ENCODE measurements at places on chromosomes 11 and 22.

- no peak for DNase-seq
Measured at GRCh38 chr22:48431014-48431413, 1396.7 kb downstream of the BRD1 start.

DNA sequence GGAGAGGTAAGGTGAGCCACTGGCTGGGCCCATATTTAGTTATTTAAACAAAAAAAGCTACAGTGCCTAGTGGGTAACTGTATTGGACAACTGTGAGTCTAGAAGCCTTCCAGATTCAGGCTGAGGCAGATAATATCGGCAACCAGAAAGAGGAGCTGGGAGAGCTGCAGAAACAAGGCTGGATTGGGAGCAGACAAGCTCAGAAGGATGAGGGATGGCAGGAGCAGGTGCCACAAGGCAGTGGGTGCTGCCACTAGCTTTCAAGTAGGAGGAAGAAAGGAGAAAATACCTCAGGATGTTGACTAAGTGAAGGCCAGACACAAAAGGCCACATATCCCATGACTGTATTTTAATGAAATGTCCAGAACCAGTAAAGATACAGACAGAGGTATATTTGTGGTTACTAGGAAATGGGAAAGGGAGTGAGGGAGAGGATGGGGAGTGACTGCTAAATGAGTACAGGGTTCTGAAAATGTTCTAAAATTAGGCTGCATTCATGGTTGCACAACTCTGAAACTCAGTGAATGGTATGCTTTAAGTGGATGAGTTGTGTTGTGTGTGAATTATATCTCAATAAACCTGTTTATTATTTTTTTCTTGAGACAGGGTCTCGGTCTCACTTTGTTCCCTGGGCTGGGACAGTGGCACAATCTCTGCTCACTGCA lies 11.8 kb upstream of the RAPSN start:
- no peak for DNase-seq

DNA sequence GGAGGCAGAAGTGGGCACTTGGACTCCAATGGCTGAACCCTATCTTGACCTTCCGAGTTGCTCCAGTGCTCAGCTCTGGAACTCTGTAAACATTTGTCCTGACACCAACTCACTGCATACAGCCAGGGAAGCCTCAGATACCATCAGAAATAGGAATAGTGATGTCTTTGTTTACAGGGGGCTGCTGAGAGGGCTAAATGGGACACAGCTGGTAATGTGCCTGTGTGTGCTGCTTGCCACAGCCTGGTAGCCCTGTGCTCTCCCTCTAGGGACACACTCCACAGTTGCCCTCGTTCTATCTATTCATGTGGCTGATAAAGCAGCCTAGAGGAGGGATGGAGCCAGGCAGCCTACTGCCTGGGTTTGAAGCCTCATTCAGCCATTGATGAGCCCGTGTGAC lies 559.8 kb downstream of the MIAT start:
- no peak for DNase-seq

DNA sequence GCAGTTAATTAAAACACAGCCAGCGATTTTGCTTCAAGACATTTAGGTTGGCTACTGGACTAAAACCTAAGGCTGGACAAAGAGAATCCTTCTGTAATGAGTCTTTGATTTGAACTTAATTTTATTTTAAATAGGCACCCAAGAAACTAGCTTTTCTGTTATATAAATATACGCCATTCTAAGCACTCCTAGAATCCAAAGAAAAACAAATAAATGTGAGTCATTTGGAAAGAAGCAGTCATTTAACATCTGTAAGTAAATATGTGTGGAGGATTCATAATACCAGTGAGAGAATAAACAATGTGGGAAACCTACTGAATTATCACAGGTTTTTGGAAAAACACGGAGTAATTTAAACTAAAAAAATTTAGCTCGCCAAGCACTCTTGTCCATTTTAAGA lies 1.2 kb upstream of the TECTA start:
- no peak for DNase-seq

DNA sequence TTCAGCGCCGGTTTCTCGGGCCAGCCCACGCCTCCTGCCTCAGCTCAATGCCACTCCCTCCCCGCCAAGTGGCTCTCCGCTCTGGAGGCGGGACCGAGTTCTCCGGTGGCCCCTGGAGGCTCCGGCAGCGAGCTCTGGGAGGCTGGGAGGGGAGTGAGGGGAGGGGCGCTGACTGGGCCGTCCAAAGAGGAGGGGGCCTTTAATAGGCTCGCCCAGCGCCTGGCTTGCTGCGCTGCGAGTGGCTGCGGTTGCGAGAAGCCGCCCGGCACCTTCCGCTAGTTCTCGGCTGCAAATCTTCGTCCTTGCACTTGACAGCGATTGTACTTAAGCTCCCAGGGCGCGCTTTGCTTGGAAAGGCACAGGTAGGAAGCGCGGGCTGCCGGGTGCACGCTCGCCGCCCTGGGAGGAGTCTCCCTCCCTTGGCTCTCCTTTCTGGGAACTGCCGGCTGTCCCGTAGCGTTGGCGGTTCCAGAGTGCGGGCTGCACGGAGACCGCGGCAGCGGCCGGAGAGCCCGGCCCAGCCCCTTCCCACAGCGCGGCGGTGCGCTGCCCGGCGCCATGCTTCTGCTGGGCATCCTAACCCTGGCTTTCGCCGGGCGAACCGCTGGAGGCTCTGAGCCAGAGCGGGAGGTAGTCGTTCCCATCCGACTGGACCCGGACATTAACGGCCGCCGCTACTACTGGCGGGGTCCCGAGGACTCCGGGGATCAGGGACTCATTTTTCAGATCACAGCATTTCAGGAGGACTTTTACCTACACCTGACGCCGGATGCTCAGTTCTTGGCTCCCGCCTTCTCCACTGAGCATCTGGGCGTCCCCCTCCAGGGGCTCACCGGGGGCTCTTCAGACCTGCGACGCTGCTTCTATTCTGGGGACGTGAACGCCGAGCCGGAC lies at the start of gene ADAMTS15:
Gene ADAMTS15 (plus strand): TSS at position 230 of the 894 bp plus-strand sequence. CDS start 329 bp downstream, at position 559.
- peak; percentile 56 for DNase-seq

DNA sequence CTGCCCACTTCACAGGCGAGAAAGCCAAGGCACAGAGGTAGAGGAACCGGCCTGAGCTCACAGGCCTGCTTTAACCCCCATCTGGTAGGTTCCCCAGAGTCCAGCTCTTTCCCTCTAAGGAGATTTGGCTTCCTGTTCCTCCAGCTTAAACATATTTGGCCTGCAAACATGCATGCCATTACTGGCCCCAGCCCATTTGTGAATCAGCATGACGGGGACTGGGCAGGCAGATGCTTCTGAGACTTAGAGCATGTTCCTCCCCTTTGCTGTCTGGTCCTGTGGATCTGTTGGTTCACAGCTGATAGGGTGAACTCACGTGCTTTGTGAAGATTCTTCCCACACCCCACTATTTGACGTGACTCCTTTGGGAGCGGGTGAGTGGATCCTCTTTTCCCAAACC lies 12.6 kb downstream of the CHST1 start:
- no peak for DNase-seq

DNA sequence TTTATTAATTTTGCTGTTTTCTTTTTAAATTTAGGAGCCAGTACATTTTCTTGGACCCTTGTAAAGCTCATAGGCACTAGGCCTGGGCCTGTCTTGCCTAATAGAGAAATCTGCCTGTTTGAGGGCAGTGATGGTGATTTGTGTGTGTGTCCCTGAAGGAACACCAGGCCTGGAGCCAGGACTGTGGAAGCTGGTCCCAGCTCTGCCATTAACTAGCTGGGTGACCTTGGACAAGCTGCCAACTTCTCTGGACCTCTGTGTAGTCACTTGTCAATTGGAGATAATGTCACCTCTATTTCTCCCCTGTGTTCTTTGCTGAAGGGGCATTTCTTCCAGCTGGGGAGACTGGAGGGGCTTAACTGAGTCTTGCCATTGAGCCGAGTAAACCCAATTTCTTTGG lies 16.0 kb upstream of the FTH1 start:
- no peak for DNase-seq

DNA sequence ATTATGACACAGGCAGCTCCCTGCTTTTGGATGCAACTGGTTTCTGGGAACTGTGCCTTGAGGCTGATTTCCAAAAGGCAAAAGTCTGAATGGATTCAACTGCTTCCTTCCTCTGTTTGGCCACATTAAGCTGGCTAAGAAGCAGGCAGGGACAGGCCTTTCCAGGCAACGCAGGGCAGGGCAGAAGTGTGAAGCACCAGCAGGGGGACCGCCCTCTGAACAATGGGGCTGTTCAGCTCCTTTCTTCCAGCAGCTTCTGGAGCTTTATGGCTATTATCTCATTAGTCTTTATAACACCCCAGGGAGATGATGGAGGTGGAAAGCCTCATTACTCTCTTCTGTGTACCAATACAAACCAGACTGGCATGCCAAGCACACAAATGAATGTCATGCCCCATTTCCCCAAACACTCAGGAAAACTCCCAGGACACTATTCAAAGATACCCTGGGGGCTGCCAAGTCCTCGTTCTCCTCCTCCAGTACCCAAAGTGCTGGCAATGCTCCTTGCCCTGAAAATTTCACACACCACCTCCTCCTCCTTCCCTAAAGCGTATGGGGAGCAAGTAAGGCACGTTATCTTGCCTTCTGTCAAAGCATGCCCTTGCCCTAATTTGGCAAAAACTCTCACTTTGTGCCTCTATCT lies 21.3 kb downstream of the MORC2 start:
- DNase-seq, result no peak

DNA sequence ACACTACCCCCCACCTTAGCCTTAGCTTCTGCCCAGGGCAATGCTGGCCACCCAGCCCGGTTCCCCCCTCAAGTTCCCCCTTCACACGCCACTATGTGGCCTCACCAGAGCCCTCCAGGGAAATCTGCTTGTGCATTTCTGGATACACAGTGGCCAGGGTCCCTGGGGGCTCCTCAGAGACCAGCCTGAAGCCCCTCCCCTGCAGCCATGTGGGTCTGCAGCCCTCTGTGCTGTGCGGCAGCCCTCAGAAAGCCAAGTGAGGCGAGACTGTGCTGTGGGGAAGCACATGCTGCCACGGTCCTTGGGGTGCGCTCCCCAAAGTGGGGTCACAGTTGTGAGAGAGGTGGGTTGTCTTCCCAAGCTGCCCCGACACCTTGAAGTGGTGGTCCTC lies 2.1 kb upstream of the PLXNB2 start:
- no peak for DNase-seq

GRCh38 chr11:111996129-111996528 lies 29.1 kb upstream of the DLAT start:
- DNase-seq, result no peak

DNA sequence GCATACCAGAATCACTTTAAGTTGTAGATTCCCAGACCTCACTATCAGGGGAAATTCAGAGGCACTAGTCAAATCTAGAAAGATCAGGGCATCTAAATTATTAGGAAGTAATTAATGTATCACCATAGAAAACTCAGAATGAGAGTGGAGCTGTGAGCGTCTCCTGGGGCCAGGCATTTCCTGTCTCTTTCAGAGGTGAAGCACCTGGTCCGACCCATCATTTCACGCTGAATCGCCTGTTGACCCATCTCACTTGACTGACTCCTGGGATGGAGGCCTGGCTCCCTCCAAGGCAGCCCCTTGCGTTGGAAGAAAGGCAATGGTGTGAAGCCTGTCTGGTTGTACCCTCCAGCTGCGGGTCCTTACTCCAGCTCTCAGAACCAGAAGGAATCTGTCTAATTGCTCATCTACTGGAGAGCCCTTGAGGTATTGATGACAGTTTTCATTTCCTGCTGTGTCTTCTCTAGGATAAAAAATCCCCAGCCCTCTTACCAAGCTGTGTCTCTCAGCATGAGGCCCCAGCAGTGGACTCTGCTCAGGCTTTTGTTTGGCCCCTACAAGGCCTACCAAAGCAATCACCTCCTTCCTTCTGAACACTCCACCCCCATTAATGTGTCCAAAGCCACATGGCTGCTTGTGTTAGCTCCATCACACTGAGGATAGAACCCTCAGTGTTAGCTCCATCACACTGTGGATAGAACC lies 93.2 kb upstream of the SYT13 start:
- no peak for DNase-seq

GRCh38 chr11:8532475-8532874 lies 61.6 kb downstream of the STK33 start:
- no peak for DNase-seq

DNA sequence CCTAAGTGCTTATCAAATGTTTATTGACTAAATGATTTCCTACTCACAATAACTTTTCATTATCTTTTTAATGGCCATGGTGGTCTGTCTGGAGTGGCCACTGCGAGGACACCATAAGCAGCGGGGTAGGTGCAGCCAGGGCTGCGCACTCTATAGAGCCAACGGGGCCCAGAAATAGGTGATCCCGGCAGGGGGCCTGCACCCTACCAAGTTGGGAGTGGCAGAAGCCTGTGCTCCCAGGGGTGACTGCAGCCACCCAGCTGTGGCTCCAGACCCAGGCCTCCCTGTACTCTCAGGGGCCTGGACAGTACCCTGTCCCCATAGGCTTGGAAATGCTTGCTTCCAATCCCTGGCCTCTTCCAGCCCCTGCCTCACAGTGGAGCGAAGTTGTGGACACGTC lies 426.4 kb upstream of the FAT3 start:
- DNase-seq, result no peak

- DNase-seq, result no peak
Measured at GRCh38 chr11:119726585-119727522, 2.1 kb downstream of the NECTIN1 start.

DNA sequence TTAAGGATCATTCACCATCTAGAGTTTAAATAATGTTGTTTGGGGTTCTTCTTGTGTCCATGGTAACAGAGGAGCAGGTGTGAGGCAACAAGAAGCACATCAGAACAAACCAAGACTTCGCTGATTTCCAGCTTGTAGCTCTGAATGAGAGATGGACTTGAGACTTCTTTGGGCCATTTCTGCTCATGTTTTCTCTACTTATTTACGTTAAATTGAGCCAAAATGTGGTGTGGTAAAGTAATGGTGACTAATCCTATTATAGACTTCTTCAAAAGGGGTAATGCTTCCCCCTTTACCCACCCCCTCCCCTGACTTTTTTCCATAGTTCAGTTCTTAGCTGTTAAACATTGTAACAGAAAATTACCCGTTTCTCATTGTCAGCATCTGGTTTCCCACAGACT lies 65.2 kb downstream of the CSTPP1 start:
- DNase-seq, result no peak

GRCh38 chr22:20464096-20464614 lies 26.5 kb upstream of the SCARF2 start:
- peak; percentile 71 for DNase-seq

DNA sequence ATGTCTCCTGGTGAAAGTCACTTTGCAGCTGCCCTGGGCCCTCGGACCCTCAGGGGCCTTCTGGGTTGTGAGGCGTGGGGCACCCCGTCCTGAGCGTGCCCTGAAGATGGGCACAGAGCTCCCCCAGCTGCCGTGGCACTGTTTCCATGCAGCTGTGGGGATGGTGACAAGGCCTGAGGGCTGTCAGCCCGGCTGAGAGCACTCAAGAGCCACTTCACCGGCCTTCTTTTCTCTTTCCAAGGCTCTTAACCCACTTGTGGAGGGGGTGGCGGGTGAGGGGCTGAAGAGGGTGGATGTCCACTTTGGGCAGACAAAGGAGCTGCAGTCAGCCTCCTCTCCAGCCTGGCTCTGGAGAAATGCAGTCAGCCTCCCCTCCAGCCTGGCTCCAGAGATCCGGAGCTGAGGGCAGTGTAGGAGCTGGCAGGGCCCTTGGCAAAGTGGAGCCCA lies 239.5 kb downstream of the ST3GAL4 start:
- DNase-seq, result no peak
